ENCODE measurements at places on chromosomes 6 and 20.

GRCh38 chr20:2379511-2380229 is 1.0 kb upstream of the TGM6 start:
- DNase-seq = no peak

GRCh38 chr20:47781632-47782031 is 3.6 kb downstream of the SULF2 start:
- DNase-seq = no peak

DNA sequence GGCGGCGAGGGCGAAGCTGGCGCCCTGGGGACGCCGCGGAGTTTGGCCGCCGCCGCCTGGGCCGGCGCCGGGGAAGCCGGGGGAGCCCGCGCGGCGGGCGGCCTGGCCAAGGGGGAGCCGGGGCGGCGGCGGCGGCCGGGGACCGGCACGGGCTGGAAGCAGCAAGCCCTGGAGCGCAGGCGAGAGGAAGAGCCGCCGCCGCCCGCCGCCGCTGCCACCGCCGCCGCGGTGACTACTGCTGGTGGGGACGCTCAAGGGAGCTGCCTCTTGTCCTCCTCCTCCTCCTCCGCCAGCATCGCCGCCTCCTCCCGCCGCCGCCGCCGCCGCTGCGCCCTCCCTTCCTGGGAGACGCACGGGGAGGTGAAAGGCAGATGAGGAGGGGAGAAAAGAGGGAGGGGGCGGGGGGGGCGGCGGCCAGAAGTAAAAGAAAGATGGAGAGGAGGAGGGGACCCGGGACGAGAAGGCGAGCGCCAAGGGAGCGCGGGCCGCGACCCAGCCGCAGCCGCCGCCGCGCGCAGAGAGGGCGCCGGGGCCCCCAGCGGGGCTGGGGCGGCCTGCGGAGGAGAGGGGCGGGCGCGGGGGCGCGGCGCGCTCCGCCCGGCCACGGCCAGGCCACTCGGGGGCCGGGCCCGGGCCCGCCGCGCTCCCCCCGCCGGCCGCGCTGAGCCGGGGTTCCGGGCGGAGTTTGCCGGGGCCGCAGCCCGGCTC is 846 bp downstream of the PDE10A start:
- no peak for DNase-seq

DNA sequence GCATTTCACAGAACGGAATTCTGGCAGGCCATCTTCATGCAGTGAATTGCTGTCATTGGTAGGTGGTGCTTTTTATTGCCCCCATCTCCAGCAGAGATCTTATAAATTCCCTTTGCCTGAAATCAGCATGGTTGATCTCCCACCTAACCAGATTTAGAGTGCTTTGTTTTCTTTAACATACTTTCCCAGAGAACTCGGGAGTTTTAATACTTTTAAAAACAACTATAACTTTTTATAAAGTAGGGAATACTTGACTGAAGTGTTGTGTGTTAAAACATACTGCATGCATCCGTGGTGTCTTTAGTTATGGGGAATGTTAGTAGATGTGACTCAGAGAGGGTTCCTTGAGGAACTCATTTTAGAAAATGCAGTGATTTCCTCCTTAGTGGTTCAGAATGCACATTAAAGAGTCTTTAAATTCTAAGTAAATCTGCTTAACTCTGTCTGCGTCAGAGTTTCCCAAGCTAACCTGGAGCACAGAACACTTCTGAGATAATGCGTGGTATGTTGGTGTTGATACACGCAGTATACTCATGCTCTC is 54.9 kb downstream of the AKAP12 start:
- DNase-seq = no peak

- DNase-seq = no peak
Measured at GRCh38 chr6:87742106-87742505, 40.1 kb upstream of the AKIRIN2 start.

Measured in hematopoietic multipotent progenitor cell treated with erythropoietin and hydrocortisone succinate and interleukin-3 and kit ligand, for 17 days (in vitro differentiated cells).